ENCODE measurements at places on chromosomes 16 and 17. TPM values are rescaled to one million over a fixed set of nuclear protein-coding genes. Genes with fewer than 3 reads are reported as not detected.

The TLCD1 gene
- total RNA-seq = 3.9 TPM

The CPHXL2 gene
- not detected for total RNA-seq

DNA sequence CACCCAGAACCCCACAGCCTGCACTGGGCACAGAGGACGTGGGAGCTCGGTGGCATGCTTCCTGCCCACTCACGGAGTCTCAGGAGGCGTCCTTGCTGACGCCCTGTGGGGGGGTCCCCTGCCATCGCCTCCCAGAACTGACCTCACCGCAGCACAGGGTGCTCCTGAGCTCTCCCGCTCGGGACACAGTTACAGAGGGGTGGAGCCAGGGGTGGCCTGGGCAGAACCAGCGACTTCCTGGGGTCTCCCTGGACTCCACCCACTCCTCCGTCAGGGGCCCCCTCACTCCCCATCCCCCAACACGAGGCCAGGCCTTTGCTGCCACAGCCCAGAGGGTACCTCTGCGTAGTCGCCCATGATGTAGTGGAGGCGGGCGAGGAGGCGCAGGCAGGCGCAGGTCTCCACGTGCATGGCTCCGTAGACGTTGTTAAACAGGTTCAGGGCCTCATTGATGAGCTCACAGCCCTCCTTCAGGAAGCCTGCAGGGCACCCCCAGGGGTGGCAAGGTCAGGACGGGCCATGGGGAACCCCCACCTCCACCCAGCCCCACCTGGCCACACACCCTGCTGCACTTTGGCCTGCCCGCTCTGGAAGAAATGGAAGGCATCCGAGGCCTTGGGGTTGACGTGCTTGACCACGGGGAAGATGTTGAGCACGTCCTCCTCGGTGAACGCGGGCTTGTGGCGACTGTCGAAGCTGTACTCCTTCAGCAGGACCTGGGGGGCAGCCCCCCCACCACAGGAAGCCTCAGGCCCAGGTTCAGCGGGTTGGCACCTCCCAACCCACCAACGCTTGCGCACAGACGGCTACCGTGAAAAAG lies 17.8 kb downstream of the CLUH start:
- no peak for DNase-seq

GRCh38 chr17:75061618-75062017 lies 14.6 kb downstream of the KCTD2 start:
- no peak for DNase-seq

GRCh38 chr16:58518083-58518979 lies 3.0 kb downstream of the SETD6 start:
- DNase-seq = no peak

DNA sequence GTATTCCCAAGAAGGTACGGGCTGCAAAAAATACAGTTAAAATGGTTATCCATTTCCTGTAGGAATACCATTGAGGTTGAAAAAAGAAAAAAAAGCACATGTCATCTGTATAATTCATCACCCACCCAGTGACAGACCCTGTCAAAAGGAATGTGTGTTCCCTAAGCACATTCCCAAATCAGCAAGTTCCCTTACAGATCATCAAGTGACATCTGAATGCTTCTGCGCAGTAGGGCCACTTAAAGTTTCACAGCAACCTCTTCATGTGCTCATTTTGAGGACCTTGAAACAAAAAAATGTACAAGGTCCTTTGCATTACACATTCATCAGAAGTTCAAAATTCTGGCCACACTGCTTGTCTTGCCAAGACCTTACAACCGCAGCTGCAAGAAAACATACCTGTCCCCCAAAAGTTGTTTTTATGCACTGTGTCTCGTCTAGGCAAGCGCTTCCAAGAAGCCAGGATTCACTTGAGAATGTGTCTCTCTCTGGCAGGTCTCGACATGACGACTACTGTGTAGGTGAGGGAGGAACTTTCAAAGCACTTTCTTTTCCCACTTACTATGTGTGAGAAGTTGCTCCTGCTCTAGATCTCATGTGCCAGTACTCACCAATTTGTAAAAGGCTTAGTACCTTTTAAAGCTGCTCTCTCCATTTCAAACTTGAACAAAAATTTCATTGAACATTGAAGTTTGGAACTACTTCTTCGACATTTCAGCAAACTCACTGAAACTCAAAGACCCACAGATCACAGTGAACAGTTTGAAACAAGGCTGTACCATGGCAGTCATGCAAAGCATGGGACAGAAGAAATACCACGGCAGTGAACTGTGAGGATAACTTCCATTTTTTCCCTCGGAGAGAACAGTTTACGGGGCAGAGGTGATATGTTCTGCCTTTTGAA lies 4.3 kb upstream of the POLG2 start:
- no peak for DNase-seq

DNA sequence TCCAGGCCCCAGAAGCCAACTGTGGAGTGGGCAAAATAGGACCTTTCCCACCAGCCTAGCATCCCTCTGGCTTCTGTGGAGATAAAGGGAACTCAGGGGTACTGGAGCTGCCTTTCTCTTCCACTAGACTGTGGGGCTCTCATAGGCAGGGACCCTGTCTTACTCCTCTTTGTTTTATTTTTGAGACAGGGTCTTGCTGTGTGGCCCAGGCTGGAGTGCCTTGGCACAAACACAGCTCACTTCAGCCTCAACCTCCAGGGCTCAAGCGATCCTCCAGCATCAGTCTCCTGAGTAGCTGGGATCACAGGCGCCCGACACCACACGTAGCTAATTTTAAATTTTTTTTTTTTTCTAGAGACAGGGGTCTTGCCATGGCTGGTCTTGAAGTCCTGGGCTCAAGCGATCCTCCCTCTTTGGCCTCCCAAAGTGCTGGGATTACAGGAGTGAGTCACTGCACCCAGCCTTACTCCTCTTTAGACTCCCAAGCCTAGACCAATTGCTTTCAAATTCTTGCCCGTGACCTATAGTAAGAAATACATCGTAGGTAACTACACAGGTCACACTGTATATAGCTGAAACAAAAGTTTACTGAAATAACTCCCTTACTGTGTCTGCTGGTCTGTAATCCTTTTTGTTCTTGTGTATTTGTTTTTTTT lies 2.6 kb downstream of the RAI1 start:
- DNase-seq = no peak

Data from A172 (cell line).